ENCODE measurements at places on chromosomes 11 and 22. TPM values are rescaled to one million over a fixed set of nuclear protein-coding genes. Genes with fewer than 3 reads are reported as not detected.
A peak's percentile ranks its signal among the peaks of the same experiment; 100 is the strongest.

Gene USH1C
- not detected for total RNA-seq

Gene GLB1L3
- not detected for total RNA-seq

Gene MRE11
- 18.1 TPM for total RNA-seq

Gene OR8D1
- total RNA-seq, result not detected

Gene PCF11
- 78.7 TPM for total RNA-seq

Gene CAPN5
- 2.8 TPM for total RNA-seq

Gene PRR33
- total RNA-seq, result not detected

DNA sequence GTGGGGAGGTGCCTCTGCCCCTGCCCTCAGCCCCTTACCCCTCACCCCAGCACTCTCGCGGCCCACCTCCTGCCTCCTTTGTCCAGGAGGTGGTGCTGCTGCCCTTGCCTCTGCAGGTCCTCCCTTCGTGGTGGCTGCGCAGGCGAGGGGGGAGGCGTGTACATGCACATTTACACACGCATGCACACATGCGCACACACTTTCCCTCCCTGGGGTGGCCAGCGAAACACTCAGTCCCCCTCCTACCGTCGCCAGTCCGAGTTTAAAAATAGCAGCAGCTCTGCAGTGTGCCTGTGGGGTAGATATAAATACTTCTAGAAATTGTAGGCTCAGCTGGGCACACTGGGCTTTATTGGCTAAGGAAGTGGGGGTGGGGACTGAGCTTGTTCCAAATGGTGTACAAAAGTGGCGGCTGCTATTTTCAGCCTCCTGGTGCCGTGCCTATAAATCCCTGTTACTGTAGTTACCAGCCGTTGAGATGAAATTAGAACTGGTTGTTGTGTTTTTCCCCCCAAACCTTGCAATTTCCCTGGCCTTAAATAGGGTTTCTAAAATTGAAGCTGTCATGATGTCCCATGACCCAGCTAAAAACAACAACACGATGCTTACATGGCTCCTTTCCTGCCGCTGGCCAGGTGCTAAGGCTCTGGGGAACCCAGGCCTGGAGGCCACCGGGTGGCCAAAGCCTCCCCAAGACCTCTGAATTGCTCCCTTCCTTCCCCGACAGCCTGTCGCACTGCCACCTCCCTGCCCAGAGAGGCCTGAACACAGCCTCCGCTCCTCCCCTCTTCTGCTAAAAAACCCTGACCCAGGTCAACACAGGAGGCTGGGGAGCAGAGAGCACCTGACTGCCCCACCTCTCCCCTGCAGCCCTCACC lies 12.4 kb downstream of the PICK1 start:
- no peaks in the 10 kb centered on the region for H3K27me3 ChIP-seq
- peak overlapping the region; percentile 43 for H3K27ac ChIP-seq
- H3K4me1 ChIP-seq, result no peaks in the 10 kb centered on the region

DNA sequence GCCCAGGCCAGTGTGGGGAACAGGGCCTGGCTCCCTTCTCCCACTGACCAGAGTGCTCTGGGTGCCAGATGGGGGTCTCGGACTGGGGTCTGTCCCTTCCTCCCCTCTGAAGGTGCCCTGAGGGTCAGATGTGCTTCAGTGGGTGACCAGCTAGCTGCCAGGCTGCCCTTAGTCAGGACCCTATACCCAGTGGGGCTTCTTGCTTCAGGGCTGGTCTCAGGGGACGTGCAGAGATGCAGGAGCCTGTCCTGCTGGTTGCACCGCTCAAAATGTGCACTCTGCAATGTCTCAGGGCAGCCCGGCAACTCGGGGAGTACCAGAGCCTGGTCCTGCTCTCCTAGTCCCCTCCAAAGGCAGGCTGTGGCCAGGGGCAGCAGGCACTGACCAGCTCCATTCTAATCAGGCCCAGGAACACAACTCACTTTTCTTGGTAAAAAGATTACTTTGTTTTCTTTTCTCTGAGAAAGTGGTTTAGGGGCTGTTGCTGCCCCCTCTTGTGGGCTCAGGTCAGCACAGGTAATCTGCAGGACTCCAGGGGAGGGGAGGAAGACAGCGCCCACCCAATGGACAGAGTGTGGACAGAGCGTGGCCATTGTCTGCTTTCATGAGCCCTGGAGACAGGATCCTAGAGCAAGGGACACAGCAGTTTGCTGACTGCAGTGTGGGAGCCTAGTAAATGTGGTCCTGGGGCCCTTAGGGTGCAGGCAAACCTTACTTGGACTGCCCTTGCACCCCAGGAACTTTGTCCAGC lies 80.9 kb downstream of the MED15 start:
- no peaks in the 10 kb centered on the region for H3K4me1 ChIP-seq
- no peaks in the 10 kb centered on the region for H3K27me3 ChIP-seq
- peaks cover 17% of the 10 kb centered on the region for H3K36me3 ChIP-seq
- no peak overlapping the region for H3K4me3 ChIP-seq

DNA sequence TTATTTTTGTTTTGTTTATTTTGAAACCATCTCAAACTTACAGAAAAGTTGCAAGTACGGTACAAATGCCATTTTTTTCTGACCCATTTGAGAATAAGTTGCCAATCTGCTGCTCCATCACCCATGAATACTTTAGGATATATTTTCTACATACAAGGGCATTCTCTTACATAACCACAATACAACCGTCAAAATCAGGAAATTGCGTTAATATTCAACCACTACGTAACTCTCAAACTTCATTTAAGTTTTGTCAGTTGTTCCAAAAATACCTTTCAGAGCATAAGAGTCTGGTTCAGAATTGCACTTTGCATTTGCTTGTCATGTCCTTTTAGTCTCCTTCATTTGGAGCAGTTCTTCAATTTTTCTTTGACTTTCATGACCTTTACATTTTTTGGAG lies 194.3 kb upstream of the BDNF start:
- no peaks in the 10 kb centered on the region for H3K4me1 ChIP-seq
- H3K36me3 ChIP-seq, result no peaks in the 10 kb centered on the region
- H3K4me3 ChIP-seq, result no peak overlapping the region
- H3K27ac ChIP-seq, result no peak overlapping the region
- no peaks in the 10 kb centered on the region for H3K27me3 ChIP-seq

DNA sequence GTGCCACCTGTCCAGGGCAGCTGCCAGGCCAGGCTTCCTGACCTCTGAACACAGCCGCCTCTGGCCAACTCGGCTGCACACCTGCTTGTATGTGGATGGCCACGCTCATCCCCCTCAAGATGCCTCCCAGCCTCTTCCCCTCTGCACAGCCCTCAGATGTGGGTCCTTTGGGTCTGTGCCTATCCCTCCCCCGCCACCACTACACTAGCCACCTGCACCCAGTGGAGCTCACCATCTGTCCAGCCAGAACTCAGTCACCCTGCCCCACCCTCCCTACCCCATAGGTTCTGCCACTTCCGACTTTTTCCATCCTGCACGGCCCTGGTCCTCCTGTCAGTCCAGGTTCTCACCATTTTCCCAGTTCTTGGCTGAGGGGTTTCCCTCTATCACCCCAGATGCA lies 44.6 kb downstream of the PHF21B start:
- H3K27ac ChIP-seq, result no peak overlapping the region
- no peak for DNase-seq
- no peaks in the 10 kb centered on the region for H3K36me3 ChIP-seq
- no peaks in the 10 kb centered on the region for H3K4me1 ChIP-seq

GRCh38 chr11:45322111-45322705 lies 36.1 kb upstream of the SYT13 start:
- no peak for DNase-seq
- H3K4me1 ChIP-seq, result no peaks in the 10 kb centered on the region
- no peak overlapping the region for H3K27ac ChIP-seq

DNA sequence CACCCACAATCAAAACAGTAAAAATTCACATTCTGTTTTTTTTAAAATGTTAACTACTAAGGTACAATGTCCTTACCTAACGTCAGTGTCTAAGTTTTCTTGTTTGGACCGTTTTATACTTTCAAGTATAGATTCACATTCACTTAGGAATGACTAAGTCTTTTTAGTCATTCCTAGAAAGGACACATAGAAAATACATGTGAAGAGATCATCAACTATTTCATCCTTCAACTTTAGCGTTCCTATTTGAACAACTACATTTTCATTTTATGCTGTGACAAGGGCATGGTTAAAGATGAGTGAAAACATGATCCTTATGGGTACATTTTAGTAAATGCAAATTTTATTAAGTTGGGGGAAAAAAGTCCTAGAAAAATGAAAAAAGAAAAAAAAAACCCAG lies 62.8 kb downstream of the DDX10 start:
- DNase-seq, result no peak
- H3K4me1 ChIP-seq, result no peaks in the 10 kb centered on the region
- no peaks in the 10 kb centered on the region for H3K36me3 ChIP-seq

GRCh38 chr11:13207665-13208594 lies 69.7 kb upstream of the BMAL1 start:
- H3K27me3 ChIP-seq, result no peaks in the 10 kb centered on the region
- peak overlapping the region; percentile 39 for H3K4me3 ChIP-seq
- peak overlapping the region; percentile 79 for H3K27ac ChIP-seq
- DNase-seq, result no peak

- H3K27me3 ChIP-seq, result no peaks in the 10 kb centered on the region
- no peaks in the 10 kb centered on the region for H3K4me1 ChIP-seq
- H3K4me3 ChIP-seq, result no peak overlapping the region
- H3K36me3 ChIP-seq, result no peaks in the 10 kb centered on the region
Measured at GRCh38 chr11:27276141-27276540, 86.9 kb downstream of the CCDC34 start.

DNA sequence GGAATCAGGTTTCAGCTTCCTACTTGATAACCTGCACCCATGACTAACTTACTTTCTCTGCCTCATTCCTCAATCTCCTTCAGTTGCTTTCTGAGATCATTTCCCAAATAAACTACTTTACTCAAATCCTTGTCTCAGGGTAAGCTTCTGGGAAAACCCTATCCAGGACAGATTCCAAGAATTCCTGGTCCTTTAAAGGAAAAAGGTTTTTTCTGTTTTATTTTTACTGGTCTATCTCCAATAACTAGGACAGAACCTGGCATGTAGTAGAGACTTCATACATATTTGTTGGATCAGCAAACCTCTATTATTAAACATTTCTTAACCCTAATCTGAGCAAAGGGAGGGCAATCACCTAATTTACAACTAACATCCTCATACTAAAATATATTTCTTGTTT lies 910.5 kb upstream of the CHORDC1 start:
- no peak for DNase-seq
- no peak overlapping the region for H3K4me3 ChIP-seq
- no peaks in the 10 kb centered on the region for H3K4me1 ChIP-seq
- no peak overlapping the region for H3K27ac ChIP-seq

DNA sequence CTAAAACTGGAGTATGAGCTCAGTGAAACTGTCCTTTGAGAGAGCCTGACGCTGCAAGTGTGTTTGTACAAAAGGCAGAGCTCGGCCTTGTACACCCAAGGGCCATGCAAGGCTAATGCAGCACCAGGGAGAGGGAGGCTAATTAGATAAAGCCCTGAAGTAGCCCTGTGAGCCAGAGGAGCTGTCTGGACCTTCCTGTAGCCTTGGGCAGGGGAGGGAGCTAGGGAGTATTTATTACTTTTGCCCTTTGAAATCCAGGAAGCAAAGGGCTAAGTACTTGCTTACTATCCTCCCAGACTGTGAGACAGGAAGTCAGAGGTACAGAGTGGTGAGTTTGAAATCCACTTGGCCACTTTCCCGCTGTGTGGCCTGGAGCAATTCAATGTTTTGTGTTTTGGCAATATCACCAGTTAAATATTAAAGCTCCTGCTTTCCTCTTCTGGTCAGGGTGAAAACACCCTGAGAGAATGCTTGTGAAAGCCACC lies 10.2 kb upstream of the LDHA start:
- DNase-seq, result peak; percentile 88
- H3K27ac ChIP-seq, result peak overlapping the region; percentile 97
- H3K27me3 ChIP-seq, result no peaks in the 10 kb centered on the region
- no peaks in the 10 kb centered on the region for H3K36me3 ChIP-seq

DNA sequence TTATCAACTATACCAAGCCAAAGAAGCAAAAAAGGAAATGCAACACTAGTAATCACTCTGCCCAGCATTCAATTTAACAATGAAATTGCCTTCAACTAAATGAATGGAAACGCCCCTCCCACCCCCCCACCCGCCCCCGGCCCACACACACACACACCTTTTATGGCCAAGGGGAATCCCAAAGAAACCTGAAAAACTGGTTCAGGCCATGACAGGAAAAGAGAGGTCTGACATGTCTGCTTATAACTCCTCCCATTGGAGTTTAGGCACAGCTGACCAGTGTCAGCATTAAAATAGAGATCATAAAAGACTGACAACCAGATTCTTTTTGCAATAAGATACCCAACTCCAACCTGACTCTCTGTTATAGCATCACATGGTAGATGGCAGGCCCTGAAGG lies 42.6 kb downstream of the ACER3 start:
- no peaks in the 10 kb centered on the region for H3K27me3 ChIP-seq
- H3K27ac ChIP-seq, result no peak overlapping the region
- no peak overlapping the region for H3K4me3 ChIP-seq
- no peaks in the 10 kb centered on the region for H3K36me3 ChIP-seq
- H3K4me1 ChIP-seq, result no peaks in the 10 kb centered on the region

GRCh38 chr22:26585104-26585790 lies 4.7 kb downstream of the TPST2 start:
- no peak overlapping the region for H3K27ac ChIP-seq
- no peaks in the 10 kb centered on the region for H3K36me3 ChIP-seq
- no peaks in the 10 kb centered on the region for H3K27me3 ChIP-seq
- H3K4me3 ChIP-seq, result no peak overlapping the region

- no peaks in the 10 kb centered on the region for H3K36me3 ChIP-seq
- no peak for DNase-seq
- no peaks in the 10 kb centered on the region for H3K4me1 ChIP-seq
- H3K27me3 ChIP-seq, result no peaks in the 10 kb centered on the region
- no peak overlapping the region for H3K4me3 ChIP-seq
- no peak overlapping the region for H3K27ac ChIP-seq
Measured at GRCh38 chr11:122769126-122769780, 69.0 kb upstream of the CRTAM start.

- no peak for DNase-seq
- no peaks in the 10 kb centered on the region for H3K36me3 ChIP-seq
- no peak overlapping the region for H3K4me3 ChIP-seq
- H3K27ac ChIP-seq, result no peak overlapping the region
Measured at GRCh38 chr11:1107316-1108245, 32.9 kb downstream of the MUC2 start.

DNA sequence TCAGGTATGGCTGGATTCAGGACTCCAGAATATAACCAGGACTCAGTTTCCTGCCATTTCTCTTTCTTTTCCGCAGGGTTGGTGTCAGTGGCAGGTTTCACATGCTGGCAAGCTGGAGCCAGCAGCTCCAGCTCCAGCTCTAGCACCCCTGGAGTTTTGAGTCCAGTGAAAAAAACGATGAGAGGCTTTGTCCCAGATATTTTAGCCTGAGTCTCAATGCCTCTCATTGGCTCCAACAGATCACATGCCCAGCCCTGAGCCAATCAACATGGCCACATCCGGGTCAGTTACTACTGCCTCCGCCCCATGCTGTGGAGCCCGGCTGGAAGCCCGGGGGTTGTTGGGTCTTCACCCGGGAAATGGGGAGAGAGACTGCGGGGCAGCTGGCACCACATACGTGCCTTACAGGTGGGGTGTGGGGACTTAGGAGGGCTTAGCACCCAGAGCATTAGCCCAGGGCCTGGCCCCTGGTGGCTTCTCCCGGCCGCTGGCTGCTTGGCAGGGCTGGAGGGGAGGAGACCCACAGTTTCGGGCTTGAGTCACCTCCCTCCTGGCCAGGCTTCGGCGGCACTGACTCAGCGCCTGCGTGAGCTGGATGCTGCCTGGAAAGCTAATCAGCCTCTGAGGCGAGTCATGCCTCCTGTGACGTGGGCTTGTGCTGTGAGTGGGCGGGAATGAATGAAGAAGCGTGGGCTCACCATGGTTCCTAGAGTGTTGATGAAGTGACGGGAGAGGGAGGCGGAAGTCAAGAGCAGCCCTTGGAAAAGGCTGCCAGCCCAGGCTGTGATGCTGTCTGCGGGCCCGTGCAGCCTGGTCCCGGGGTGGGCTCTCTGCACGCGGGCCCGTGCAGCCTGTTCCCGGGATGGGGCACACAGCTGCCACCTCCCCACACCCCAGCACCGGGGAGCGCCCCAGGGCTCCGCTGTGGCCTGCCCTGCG lies 15.3 kb upstream of the MRTFA start:
- H3K4me3 ChIP-seq, result peak overlapping the region; percentile 60
- DNase-seq, result peak; percentile 90
- peaks cover 13% of the 10 kb centered on the region for H3K4me1 ChIP-seq
- no peaks in the 10 kb centered on the region for H3K36me3 ChIP-seq
- no peaks in the 10 kb centered on the region for H3K27me3 ChIP-seq

Data from breast epithelium (tissue), 4 donors.